Activated gamma-delta T cell treated with anti-CD3 and anti-CD28 coated beads, Interleukin-2, amount 50 U/mL, for 16 hours (primary cell): ENCODE measurements at places on chromosomes 16 and 17.

GRCh38 chr17:50631908-50632571 is 2.6 kb upstream of the ABCC3 start:
- no peak for DNase-seq

GRCh38 chr16:9035996-9036395 is 55.4 kb upstream of the HAPSTR1 start:
- DNase-seq: no peak

- no peak for DNase-seq
These were observed 10.8 kb downstream of the NMRAL1 start for GRCh38 chr16:4463522-4464163.

DNA sequence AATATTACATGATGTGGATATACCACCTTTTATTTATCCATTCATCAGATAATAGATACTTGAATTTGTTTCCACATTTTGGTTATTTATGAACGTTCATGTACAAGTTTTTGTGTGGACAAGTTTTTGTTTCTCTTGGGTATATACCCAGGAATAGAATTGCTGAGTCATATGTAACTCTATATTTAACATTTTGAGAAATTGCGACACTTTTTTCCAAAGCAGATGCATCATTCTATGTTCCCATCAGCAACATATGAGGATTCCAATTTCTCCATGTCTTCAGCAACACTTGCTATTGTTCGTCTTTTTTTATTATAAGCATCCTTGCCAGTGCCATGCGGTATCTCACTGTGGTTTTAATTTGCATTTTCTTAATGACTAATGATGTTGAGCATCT is 93.9 kb downstream of the GSG1L start:
- DNase-seq: no peak

DNA sequence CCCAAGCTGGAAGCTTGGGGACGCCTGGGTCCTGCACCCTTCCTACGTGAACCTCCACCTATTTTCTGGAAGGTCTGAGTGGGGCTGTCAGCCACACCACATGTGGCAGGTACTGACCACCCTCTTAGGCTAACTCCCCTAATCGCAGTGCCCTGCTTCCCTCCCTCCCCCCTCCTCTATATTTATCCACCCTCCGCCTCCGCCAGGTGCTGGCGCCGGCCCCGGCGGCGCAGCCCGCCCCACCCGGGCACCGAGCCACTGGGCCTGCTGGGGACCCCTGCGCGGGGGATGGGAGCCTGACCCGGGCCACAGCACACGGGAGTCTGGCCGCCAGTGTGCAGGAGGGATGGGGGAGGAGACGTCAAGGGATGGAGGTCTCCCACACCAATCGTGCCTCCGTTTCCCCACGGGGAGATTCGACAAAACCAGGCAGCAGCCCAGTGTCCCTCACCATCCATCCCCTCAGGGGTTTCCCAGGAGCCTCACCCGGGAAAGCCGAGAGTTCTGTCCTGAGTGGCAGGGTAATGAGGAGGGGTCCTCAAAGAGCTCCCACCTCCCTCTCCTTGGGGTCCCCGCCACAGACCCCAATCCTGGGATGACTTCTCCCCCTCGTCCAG is 1.3 kb downstream of the PLEKHH3 start:
- DNase-seq: no peak

- no peak for DNase-seq
These were observed 173.8 kb upstream of the IRX3 start for GRCh38 chr16:54460263-54460860.

GRCh38 chr16:89922477-89922883 is 662 bp upstream of the TUBB3 start:
- no peak for DNase-seq

DNA sequence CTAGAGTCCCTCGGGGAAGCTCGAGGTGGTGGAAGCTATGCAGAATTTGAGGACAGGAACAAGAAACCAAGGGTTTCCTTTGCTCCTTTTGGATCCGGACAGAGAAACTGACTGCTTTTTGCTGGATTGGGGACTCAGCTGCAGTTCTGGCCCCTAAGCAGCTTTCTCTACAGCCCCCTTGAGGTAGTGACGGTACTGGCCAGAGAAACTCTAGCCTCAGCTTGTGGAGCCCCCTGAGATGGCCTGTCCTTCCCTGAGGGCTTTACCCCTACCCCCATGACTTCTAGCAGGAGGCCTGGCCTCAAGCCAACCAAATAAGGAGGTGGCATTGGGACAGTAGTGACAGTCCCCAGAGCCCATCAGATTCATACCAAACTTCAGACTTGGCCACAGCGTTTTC is 118.1 kb downstream of the IRX5 start:
- no peak for DNase-seq

GRCh38 chr17:60525328-60525684 is 736 bp downstream of the APPBP2 start:
- no peak for DNase-seq

GRCh38 chr17:10290041-10290440 is 82.8 kb downstream of the MYH13 start:
- no peak for DNase-seq

GRCh38 chr16:29876594-29877249 is 13.7 kb upstream of the CDIPT start:
- DNase-seq: peak; percentile 17

GRCh38 chr17:82845163-82845807 is 5.5 kb upstream of the ZNF750 start:
- DNase-seq: no peak

GRCh38 chr17:65109990-65110680 is 27.0 kb upstream of the RGS9 start:
- DNase-seq: no peak

- DNase-seq: no peak
These were observed 12.2 kb downstream of the EFTUD2 start for GRCh38 chr17:44887016-44887415.

GRCh38 chr16:49632086-49632794 is 223.7 kb downstream of the ZNF423 start:
- no peak for DNase-seq

GRCh38 chr16:79752396-79752795 is 151.9 kb upstream of the MAF start:
- no peak for DNase-seq

- DNase-seq: no peak
These were observed 28.0 kb downstream of the NFAT5 start for GRCh38 chr16:69593751-69594255.

DNA sequence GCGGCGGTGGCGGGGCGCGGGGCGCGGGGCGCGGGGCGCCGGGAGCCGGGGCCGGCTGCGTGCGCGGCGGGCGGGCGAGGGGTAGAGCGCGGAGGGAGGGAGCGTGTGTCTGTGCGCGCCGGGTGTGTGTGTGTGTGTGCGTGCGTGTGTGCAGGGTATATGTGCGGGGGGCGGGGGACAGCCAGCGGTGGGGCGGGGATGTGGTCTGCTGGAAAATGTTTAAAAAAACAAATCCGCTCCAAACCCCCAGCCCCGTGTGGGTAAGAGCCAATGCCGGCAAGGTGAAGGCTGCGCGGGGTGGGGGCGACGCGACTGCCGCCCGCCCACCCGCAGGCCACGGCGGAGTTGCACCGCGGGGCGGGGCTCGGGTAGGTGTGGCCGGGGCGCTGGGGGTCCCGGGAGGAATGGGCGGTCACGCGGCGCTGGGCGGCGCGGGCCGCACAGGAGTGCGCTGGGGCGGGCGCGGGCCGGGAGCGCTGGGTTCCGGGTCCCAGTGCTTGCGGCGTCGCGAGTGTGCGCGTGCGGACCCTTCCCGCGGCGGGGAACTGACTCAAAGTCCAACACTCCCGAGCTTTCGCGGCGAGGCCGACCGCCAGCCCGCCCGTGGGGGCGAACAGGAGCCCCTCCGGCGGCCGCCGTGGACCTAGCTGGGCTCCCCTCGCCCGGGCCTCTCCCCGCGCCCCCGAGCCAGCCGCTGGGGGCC is at the start of gene CYGB:
Gene CYGB (minus strand): TSS at position 132 of the 703 bp plus-strand sequence. CDS start 167 bp downstream, outside the sequence.
- no peak for DNase-seq

DNA sequence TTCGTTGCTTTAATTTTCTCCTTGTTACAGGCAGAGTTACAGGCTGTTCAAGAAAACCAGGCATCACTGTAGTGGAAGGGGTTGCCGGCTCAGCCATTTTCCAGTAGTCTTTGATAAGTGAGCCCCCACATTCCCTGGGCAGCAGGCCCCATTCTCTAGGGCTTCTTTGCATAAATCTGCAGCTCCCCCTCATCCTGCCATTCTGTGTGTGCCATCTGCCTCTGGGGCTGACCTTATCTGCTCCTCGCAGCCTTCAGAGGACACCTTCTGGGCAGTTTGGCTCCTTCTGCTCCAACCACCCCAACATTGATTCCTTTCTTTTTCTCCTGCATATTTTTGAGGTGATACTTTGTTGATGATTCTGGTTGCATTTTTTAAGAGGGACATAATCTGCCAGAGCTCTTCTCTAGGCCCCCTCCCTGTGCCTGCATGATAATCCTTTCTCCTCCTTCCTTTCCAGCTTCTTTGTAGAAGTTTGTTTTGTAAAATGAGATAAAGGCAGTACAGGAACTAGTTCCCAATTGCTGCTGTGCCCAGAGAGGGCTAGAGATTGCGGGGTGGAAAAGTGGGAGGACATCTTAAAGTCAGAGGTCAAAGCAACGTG is 17.1 kb downstream of the RND2 start:
- DNase-seq: no peak

- no peak for DNase-seq
These were observed 161.5 kb downstream of the FTO start for GRCh38 chr16:53865494-53865863.

- DNase-seq: peak; percentile 30
These were observed at the start of gene XAF1 for GRCh38 chr17:6755731-6756184. TSS of gene XAF1 (plus strand) at chr17:6756046. CDS start at chr17:6756079, 33 bp downstream.

DNA sequence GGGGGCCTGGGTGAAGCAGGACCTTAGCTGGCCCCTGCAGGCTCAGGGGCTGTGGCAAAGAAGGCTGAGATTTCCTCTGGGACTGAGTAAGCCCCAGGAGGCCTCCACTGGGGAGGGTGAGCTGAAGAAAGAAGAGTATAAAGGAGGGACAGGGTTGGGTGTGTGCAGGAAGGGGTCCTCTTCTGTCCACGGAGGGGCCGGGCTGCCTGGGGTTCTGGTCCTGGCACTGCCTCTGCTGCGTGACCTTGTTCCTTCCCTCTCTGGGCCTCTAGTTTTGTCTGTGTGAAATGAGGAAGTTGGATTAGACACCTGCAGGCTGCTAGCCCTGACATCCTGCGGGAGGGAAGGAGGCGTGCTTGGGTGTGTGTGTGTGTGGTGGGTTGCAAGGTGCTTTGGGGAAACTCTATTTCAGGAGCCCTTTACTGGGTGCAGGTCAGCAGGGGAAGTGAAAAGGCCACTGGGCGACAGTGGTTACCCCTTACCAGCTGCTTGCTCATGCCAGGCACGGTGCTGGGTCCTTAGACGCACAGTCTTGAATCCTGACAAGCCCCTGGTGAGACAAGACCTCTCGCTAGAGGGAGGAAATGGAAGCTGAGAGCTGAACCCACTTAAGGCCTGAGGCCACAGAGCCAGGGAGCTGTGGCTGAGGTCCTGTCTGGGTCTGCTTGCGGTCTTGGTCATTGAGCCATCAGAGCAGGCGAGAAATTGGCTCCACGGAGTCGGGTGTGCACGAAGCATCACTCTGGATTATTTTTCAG is 60.7 kb downstream of the OR1D5 start:
- DNase-seq: no peak

GRCh38 chr17:63785556-63785955 is 11.6 kb downstream of the DDX42 start:
- no peak for DNase-seq

DNA sequence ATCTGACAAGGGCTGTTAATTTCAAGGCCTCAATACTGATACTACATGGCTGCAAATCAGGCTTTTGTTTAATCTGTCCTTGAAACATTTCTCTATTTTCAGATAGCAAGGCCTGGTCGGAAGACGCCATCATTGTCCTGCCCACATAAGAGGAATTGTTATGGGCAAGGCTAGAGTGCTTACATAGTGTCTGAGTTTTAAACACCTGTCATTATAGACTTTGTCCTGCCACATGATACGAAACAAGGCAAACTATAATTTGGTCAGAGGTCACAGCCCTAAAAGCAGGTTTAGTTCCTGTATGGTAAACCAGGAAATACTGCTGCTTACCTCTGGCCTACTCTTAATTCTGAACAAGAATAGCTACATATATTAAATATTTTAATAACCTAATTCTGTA is 104.4 kb downstream of the SSH2 start:
- no peak for DNase-seq

DNA sequence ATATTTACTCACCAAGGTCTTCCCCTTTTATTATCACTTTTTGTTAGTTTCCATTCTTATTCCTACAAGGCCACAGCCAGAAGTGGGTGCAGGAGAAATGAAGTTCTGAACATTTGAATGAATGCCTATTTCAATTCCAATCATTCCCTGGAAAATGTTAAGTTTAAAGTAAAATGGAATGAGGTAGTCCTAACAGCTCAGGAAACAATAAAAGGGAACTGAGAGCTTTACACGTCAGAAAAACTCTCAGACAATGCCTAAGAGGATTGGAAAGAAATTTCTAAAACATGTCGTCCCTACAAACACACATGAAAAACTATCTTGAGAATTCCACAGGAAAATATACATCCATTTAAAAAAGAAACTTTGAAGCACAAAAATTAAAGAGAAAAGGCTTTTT is 238.8 kb downstream of the STX8 start:
- no peak for DNase-seq

- DNase-seq: no peak
These were observed 161.0 kb downstream of the C16orf95 start for GRCh38 chr16:87156195-87156594.

GRCh38 chr17:49746791-49747490 is 17.0 kb downstream of the FAM117A start:
- DNase-seq: no peak

DNA sequence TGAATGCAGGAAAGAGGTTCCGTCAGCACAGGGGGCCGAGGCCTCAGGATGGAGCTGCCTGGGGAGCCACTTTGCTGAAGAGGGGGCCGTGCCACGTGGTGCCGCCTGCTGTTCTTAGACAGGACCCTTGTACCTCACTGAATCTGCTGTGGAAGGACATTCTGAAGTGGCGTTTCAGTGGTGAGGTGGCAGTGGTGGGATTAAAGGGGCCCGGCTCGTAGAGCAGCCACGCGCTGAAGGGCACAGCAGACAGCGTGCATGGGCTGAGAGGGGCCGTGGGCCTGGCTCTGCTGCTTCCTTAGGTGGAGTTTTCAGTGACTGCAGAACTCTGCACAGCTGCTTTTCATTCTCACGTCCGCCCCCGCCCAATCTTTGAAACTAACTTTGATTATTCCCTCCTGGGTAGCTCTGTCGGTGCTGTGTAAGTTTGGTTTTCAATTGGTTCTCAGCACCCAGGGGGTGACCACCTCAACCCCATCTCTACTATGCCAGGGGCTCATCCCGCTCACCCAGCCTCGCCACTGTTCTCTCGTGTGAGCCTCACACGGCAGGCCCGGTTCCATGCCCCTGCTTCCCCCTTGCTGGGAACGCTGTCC is 70.3 kb downstream of the SEC14L1 start:
- no peak for DNase-seq

GRCh38 chr16:28326881-28327610 is 34.7 kb downstream of the SBK1 start:
- peak; percentile 59 for DNase-seq

GRCh38 chr16:75012380-75013081 is 13.7 kb downstream of the ZNRF1 start:
- DNase-seq: no peak
